NCI-H1417 (cell line): ENCODE measurements at places on chromosomes 4 and X.
A peak's percentile ranks its signal among the peaks of the same experiment; 100 is the strongest.

GRCh38 chr4:3451956-3452355 is 10.2 kb downstream of the HGFAC start:
- DNase-seq: no peak

GRCh38 chr4:186918466-186918865 is 194.8 kb upstream of the FAT1 start:
- no peak for DNase-seq

DNA sequence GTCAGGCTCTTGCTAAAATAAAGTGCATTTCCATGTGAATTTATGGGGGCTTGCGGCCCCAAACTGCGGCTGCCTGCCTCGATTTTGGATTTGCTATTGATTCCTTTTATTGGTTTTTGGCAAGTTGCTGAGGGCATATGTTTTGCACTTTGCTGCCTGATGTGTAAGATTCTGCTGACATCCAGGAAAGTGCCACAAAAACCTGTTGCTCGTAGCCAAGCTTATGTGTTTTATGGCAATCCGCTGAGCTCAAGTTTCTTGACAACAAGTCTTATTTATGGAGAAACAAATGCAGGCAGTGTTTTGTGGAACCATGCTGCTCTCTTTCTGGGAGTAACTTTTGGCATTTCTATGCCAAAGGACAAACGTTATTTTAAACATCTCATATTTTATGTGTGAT is 97.3 kb upstream of the DDIT4L start:
- no peak for DNase-seq

DNA sequence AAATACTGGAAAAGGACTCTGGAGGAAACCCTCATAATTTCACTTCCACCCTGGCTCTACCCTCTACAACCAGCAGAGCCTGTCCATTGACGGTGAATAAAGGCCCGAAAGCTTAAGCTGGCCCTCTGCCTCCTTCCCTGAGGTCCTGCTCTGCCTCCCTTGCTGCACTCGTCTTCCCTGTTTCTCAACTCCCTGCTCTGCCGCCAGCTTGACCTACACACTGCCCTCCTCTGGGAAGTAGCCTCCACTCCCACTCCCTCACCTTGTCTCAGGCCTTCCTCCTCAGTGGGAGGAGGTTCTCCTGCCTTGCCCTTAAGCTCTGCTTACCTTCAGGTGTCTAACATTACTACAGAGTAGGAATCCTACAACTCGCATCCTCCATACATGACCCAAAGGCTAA is 608.6 kb upstream of the NR3C2 start:
- DNase-seq: no peak

GRCh38 chrX:115448146-115448545 is 112.8 kb upstream of the PLS3 start:
- no peak for DNase-seq

DNA sequence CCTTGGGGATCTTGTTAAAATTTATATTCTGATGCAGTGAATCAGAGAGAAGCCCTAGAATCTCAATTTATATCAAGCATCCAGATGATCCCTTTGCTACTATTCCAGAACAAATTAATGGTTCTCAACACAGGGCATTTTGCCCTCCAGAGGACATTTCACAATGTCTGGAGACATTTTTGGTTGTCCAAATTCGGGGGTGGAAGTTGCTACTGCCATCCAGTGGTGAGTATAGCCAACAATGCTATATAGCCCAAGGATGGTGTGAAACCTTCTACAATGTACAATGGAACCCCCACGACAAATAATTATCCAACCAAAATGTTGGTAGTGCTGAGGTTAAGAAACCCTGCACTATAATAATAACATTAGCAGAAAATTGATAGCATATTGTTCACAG is 2440.0 kb downstream of the PCDH7 start:
- no peak for DNase-seq

DNA sequence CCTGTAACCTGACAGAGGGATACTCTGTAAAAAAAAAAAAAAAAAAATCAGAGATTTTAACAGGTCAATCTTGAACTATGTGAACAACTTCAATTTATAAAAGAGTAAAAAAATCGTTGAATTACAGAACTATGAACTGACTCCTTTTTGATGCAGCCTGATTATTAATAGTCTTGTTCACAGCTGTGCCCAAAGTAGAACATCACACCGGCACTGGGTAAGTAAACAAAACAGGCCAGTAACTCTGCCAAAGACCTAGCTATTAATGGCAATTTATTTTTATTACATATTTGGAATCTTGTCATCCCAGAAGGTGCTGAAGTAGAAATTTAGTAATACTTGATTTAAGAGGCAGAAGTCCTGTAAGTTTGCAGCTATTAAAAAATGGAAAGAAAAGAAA is 31.4 kb downstream of the CPE start:
- DNase-seq: peak; percentile 24
